Anterior cingulate cortex (tissue), 58 donors: ENCODE measurements at places on chromosomes 13 and 19.

- DNase-seq, result no peak
Observed at GRCh38 chr13:49927755-49928154, 8.4 kb downstream of the SPRYD7 start.

GRCh38 chr19:30017172-30017571 lies 75.1 kb downstream of the URI1 start:
- no peak for DNase-seq

GRCh38 chr13:23349161-23349897 lies 84.2 kb downstream of the SACS start:
- DNase-seq, result no peak

DNA sequence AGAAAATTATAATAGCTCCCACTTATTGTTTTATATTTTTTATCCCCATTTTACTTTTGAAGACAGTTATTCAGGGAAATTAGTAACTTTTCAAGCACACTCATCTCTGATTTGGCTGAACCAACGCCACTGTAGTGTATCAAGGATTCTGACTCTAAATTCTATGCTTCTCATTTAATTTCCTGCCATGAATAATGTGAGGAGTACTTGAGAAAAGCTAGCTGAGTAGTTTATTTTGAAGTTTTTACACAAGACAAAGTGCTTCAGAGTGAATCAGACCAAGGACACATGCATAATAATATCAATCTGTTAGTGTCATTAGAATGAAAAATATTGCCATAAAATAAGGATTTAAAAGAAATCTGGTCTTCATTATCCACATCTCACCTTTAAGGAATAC lies 329.9 kb downstream of the SLITRK6 start:
- DNase-seq, result no peak
